ENCODE measurements at places on chromosomes 6 and 20.
A peak's percentile ranks its signal among the peaks of the same experiment; 100 is the strongest.

GRCh38 chr6:2810092-2810671, 31.5 kb downstream of the SERPINB1 start:
- DNase-seq: no peak

DNA sequence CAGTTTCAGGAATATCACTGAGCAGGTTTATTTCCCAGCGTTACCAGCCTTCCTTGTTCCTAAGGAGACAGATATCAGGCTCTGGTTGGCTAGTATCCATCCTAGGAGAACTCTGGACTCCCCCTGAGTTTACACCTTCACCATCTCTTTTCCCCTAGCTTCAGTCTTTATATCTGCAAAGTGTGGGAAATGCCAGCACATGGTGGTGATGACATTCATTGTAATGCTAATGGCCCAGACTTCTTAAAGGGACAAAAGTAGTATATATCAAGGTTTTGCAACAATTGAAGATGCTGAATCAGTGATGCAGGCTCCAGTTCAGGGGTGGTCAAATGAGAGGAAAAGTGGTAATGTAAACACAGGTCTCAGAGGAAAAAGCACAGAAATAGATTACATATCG, 224.3 kb upstream of the SYNDIG1 start:
- no peak for DNase-seq

GRCh38 chr20:50587291-50587961, 77.2 kb downstream of the PTPN1 start:
- no peak for DNase-seq

DNA sequence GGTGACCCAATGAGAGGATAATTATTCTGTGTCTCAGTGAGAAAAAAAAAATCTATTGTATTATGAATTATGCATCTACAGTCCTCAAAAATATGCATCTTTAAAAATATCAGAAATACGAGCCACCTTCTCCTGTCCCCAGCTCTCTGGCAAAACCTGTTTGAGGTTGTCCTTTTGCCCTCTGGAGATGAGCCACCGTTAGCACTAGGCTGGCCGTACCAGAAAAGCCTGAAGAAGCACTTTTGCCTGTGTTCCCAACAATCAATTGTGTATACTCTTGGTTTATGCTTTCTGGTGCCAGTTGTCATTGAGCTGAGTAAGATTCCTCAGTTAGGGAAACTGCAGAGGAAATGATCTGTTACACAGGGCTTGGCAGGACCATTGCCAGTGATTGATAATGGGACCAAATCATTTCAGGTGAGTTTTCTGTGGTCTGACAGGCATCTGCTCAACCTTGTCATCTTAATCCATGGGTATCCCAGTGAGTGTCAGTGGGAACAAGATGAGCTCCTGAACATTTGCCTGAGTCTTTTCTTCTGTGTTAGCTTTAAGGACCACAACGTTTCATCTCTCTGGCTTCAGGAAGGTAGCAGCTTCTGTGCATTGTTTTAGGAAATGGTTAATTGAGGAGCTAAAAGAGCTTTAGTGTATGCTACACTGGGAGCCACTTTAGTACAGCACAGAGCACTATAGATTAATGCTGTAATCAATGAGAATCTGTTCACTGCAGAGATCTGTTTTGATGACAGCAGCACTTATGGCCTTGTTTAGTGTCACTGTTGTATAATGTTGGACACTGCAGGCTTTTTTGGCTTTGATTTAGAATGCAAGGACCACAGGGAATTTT, 330.1 kb downstream of the RIMS1 start:
- no peak for DNase-seq

DNA sequence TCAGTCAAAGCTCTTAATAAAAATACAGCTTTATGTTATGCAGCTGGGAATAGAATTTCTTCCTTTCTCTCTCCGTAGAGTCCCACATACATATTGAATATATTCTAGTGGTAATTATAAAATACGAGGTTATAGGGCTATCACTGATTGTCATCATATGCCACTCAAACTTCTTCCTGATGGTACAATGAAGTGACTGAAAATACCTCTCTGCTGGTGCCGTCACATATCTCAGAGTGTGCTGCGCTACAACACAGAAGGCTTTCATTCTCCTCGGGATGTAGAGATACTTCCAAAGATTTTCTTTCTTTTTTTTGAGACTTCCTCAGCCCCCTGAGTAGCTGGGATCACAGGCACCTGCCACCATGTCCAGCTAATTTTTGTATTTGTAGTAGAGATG, 249.9 kb downstream of the BTBD9 start:
- no peak for DNase-seq

DNA sequence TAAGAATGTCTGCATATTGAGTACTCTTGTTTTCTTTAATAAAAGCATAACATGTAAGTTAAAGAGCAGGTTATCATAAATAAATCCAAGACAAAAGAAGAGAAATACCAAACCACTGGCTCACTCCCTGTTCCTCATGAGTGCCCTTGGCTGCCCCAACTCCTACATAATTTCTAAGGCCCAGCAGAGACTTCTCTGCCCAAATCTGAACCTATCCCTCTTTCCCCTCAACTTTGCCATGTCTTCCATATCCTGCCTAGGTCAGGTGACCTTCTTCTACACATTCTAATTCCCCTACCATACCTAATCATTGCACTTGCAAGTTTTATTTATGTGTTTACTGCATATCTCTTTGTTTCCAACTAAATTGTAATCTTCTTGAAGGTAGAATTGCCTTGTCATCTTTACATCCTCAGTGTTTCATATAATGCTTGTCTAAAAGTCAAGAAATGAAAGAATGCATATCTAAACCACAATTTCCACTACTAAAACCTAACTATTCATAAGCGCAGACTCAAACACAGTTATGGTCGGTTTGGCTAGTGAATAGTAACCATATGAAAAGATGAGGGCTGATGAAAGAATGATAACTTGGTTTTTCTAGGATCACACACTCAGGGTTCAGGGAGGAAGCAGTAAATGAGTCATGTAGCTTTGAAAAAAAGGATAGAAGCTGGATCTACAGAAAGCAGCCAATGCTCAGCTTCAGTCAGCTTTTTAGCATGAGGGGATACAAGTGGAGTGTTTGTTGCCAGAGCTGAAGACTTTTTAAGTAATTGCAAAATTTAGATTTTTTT, 53.3 kb upstream of the EYA4 start:
- DNase-seq: no peak

- no peak for DNase-seq
Measured at GRCh38 chr6:85580878-85581267, 12.8 kb downstream of the SNX14 start.

- no peak for DNase-seq
Measured at GRCh38 chr6:16670617-16671051, 90.6 kb downstream of the ATXN1 start.

DNA sequence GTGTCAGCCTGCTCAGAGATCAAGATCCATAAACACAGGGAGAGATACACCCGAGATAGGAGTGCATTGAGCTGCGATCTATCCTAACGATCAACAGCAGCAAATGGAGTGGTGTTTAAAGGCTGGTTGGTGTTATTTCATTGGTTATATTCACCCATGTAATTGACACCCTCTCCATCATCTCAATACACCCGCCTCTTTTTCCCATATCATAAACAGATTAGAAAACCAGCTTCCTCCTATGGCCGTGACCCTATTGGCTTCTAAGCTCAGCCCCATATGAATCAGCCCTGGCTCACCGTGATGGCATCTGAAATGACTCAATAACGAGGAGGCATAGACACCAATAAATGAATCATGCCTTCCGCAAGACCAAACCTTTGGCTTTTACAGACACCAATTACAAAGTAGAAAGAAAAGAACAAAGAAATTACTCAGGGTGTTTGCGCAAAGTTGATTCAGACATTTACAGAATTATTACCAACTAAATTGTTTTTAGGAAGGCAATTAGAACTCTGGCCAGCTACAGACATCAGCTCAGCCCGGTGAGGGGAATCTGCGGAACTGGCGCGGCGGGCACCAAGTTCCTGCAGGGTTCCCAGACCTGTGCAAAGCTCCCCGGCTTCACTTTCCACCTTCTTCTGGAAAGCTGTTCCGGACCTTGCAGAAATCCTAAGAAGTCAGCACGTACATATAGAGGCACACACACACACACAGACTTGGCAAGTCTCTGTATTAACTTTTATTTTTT, 11.5 kb downstream of the PMEPA1 start:
- peak; percentile 77 for DNase-seq

DNA sequence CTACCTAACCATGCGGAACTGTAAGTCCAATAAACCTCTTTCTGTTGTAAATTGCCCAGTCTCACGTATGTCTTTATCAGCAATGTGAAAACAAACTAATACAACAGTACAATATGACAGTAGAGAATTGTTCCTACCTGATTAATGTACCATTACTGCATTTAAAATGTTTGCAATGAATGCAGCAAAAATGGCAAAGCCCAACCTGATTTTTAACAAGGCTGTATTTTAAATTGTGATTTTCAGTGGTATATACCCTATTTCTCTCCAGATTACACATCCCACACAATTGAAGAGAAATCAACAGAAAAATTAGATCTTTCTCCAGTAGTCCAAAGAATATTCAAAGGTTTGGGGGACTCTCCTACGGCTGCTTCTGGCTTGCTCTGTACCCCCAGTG, 3.3 kb upstream of the PCSK2 start:
- no peak for DNase-seq

- peak; percentile 90 for DNase-seq
Measured at GRCh38 chr6:5670811-5671561, 335.7 kb downstream of the NRN1 start.

DNA sequence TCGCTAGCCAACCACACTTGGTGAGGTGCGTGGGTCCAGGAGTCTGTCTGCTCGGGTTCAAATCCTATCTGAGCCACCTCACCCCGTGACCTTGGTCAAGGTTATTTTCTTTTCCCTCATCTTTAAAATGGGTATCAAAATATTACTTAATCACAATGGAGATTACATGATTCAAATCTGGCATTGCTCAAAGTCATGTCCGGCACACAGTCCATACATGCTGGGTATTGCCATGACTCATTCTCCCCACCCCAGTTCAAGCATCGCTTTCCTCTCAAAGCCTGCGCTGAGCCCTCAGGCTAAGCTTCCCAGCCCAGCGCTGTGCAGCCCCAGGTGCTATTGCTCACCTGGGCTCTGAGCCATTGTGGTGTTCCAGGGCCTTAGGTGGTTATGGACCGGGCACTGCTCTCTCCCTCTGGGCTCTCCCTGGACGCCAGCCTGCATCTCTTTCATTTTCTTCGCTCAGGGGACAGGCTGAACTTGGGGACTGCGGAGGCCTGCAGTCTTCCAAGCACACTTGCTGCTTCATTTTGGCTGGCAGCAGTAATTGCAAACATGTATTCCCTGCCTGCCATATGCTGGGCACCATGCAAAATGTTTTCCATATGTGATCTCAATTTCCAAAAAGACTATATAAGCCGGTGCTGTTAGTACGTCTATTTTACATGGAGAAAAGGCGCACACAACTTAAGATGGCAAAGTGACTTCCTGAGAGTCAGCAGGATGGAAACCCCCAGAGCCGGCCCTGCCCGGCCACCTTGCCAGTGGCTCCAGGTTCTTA, 27.3 kb downstream of the WRNIP1 start:
- DNase-seq: no peak

- DNase-seq: no peak
Measured at GRCh38 chr6:107822176-107823046, 1.7 kb downstream of the SCML4 start.

All from SIG-M5 (cell line).